ENCODE measurements at places on chromosomes 3 and 15.

- DNase-seq, result no peak
These were observed 90.4 kb downstream of the FOXP1 start for GRCh38 chr3:71492974-71493771.

DNA sequence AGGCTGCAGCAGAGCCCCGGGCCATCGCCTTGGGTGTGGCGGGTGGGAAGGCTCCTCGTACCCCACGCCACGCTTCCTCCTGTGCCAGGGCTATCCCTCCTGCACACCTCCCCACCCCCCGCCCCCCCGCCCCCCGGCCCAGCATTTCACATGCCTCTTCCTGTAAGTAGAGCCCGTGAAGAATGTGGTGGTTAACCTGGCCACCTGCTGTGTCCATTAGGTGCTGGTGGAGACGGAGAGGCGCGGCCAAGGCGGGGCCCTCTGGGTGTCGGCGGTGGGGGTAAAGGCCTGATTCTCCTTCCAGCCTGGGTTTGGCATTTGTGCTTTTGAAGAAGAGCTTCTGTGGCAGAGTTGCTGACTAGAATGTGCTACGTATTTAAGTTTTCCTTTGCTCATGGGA is 127.8 kb downstream of the CHDH start:
- no peak for DNase-seq

DNA sequence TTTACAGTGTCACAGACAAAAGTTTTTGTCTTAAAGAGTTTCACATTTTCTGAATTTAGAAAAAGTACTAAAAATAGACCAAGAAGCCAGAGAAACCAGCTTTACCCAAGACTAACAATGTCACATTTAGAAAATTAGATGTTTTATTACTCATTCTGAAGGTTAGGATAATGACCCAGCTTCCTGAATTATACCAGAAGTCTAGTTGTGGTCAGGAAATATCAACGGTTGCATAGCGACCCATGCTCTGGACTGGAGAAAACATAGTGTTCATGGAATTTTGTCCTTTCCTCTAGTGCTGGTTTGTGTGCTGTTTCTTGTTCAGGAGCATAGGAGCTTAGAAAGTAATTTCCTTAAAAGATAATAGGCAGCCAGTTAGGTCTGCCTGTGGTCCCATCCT is 59.0 kb downstream of the DPPA2 start:
- no peak for DNase-seq

- DNase-seq, result no peak
These were observed 120.0 kb downstream of the CYP19A1 start for GRCh38 chr15:51218299-51218938.

- no peak for DNase-seq
These were observed 47.6 kb upstream of the POMGNT2 start for GRCh38 chr3:43153216-43154083.

- DNase-seq, result no peak
These were observed 91.7 kb downstream of the SPRED1 start for GRCh38 chr15:38344351-38344750.

DNA sequence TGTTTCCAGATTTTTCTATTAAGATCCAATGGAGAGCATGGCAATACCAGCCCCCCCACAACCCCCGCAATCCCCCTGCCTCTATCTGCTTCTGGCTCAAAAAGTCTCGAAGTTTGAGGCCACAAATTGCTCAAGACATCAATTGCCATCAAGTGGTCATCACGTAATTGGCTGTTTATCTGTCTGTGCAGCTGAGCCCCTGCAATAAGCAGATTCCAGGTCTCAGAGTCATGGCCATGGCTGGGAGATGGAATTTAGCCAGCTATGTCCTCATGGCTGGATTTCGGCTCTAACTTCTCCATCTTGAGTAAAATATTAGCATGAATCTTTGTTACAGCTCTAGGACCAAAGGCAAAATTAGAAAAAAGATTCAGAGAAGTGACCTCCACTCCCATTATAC is 22.7 kb downstream of the SSUH2 start:
- DNase-seq, result no peak

DNA sequence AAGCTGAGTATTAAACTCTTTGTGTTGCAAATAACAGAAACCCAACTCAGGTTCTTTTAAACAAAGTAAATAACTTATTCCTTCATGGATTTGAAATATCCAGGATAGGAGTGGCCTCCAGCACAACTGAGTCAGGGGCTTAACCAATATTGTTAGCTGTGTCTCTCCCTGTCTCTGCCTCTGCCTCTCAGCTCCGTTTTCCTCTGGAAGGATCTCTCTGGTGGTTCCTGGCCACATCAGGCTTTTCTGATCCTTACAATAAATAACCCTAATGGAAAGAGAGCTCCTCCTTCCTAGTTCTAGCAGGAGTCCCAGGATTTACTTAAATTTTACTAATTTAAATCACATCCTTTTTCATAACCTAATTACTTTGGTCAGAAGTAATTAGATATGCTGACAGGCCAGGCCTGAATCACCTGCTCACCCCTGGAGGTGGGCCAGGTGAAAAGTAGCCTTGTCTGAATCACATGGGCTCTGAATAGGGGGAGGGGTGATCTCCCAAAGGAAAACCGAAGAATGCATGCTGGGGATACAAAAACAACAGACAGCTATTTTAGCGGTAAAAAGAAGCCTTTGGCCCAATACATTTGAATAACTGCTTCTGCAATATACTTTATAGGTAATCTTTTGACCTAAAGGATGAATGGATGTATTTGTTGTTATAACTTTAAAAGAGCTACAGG is 75.4 kb downstream of the REC114 start:
- peak; percentile 41 for DNase-seq

DNA sequence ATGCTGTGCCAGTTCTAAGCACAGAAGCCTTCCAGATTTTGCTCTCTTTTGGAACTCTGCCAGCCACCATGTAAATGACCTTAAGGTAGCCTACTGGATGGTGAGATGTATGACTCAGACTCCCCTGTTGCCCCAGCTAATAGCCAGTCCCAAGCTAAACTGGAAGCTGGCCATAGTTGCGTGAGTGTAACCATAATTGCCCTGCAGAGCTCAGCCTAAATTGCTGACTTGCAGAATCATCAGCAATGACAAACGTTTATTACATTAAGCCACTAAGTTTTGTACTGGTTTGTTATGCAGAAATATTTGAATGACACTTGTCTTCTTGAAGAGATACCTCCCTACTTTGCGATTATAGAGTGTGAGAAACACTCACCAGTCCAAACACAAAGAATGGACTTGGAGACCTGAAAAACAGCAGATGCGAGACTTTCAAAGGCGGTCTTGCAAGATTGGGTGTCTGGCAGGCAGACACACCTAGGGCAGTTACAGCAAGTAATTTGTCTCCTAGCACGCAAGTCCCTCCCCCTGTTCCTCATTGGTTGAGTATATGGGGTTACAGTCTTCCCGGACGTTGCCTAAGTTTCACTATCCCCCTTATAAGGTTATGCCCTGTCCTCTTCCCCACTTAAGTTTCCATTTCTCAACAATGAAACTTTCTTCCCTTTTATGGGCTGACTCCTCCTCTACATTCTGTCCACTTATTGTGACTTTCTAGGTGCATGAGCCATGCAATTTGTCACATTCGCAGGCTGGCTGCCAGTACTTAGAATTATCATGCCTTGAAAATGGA is 83.6 kb upstream of the XCR1 start:
- no peak for DNase-seq

DNA sequence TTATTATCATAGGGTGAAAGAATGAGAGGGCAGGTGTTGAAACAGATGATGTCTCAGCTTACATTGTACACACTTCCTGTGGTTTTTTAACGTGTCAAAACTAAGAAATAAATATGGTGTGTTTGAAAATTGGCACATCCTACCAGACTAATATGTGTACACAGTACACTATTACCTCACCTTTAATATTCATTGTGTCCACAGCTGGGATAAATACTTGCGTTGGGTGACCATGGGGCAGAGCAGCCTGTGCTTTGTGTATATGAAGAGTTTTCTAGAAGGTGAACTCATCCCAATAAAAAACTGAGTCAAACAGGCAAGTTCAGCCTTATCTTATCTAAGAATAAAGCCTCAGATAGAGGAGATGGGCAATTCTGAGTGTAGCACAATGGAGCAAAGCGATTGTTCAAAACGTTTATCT is 17.3 kb downstream of the SUCNR1 start:
- DNase-seq, result peak; percentile 99

DNA sequence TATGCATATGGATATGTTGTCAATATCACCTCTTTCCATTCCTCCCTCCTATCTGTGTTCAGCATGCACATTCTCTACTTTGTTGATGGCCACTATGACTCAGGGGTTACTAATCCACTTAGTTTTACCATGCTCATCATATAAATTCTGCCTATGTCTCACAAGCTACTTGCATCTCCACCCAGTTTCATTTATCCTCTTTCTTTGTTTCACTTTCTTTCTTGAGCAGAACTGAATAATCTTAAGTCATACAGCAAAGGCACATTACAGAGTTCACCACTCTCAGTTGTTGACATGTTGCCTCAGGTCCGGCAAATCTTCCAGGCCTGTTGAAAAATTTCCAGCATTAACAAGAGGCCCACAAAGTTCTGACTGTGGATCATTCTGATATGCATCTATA is 71.5 kb downstream of the SSR3 start:
- no peak for DNase-seq

DNA sequence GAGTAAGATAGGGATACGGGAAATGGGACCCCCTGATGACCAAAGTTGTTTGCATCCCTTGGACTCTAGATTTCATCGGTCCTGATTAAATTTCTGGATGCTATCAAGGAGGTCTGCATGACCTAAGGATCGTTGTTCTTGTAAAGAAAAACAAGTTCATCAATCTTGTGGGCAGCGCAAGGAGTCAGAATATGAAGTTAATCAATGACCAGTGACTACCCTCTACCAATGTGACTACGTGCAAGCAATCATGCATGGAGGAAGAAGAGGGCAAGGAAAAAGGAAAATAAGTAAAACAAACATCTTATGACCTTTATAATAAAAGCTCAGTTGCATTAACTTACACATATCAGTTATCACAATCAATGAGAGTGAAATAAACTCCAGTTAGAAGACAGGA is 139.7 kb downstream of the RTP4 start:
- no peak for DNase-seq

DNA sequence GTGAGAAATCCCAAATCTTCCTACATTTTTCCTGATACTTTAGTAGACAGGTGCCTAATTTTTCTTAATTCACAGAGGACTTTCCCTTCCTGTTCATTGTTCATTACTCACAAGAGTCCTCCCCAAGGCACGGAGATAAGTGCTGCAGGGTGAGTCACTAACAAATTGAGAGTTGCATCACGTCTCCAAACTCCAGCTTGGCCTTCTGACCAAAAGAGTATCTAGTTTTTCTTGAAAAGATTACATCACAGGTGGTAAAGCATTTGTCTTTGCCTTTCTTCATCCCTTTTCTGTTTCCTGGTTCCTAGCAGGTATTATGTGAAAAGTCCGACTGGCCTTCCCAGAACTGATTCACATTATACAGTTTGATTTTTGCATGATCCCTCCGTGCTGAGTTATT is 24.9 kb upstream of the RASGRP1 start:
- no peak for DNase-seq

- DNase-seq, result peak; percentile 72
These were observed 1.3 kb upstream of the TWF2 start for GRCh38 chr3:52240059-52240885.

- no peak for DNase-seq
These were observed 410.4 kb upstream of the RORA start for GRCh38 chr15:61639491-61639890.

DNA sequence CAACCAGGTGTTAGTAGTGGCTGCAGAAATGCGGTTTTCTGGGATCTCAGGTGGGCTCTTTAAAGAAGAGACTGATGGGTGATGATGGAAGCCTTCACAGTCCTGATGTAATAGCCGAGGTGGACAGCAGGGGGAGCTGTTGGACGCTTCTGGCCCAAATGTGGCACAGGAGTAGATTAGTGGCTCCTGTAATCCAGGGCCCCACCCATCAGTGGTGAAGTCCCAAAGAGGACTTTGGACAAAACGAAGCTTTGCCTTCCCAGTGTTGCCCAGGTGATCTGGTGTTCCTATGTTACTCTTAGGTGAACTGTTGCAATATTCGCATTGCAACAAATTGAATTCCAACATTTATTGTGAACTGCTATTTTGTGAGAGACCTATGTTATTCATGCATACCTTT is 31.8 kb upstream of the MYZAP start:
- peak; percentile 47 for DNase-seq

- no peak for DNase-seq
These were observed 2.4 kb upstream of the STT3B start for GRCh38 chr3:31530039-31530959.

GRCh38 chr3:127697551-127698240 is 24.9 kb downstream of the ABTB1 start:
- DNase-seq, result peak; percentile 78

- DNase-seq, result no peak
These were observed 69.9 kb downstream of the FILIP1L start for GRCh38 chr3:100044369-100044768.

DNA sequence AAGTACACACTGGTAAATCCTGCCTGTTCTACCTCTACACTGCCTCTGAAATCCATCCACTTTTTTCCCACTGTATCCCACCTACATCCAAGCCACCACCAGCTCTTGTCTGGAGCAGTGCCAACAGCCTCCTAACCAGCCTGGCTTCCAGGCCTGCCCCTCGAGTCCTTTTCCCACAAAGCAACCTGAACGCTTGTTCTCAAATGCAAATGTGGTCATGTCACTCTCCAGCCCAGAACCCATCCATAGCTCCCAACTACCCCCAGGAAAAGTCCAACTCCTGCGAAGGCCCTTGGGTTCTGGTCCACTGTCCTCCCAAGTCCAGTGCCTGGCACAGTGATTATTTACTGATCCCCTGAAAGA is 83.8 kb downstream of the SEMA5B start:
- DNase-seq, result no peak

DNA sequence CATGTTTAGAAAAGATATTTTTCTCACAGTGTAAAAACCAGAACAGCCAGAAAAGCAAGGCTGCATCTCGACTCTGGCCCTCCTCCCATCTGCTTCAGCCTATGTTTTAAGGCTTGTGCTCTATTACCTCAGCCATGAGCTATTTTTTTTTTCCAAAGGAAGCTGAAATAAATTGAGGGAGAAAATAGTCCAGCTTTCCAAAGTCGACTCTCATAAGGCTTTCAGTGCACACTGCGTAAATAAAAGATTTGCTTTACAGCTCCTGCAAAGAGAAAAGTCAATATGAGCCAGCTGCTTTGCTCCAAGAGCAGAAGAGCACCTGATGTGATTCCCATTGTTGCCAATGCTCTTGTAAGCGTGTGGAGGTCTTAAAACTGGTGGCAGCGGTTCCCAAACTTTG is 26.7 kb downstream of the SCG3 start:
- peak; percentile 46 for DNase-seq

DNA sequence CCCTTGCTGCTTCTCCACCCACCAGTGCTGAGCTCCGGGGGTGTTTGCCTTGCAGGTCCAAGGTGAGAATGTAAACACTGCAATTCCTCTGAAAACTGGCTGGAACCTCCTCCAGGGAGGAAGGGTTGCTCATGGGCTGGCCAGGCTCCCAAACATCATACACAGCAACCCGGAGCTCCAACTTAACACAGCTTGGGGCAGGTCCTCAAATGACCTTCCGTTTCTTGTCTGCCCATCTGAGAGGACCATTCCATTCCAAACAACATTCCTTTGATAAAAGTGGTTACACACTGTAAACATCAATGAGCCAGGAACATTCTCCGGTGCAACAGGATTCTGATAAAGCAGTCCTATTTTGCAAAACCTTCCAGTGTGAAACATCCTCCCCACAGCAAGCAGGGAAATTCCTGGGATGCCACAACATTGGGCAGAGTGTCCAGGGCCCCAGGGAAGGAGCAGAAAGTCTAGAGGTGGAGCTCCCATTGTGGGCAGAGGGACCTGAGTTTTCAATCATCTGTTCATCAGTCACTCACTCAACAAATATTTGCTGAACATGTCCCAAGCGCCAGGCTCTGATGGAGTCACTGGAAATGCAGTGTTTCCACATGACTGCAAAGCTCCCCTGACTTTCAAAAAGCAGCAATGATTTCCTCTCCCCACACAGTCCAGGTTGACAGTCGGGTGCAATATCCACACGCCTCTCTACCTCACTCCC is 7.3 kb upstream of the HEG1 start:
- no peak for DNase-seq

Data from NCI-H146 (cell line).